Lower leg skin (tissue), 4 donors: ENCODE measurements at places on chromosomes 1 and 21.

- DNase-seq: no peak
These were observed 105.5 kb downstream of the HLCS start for GRCh38 chr21:36860736-36861594.

DNA sequence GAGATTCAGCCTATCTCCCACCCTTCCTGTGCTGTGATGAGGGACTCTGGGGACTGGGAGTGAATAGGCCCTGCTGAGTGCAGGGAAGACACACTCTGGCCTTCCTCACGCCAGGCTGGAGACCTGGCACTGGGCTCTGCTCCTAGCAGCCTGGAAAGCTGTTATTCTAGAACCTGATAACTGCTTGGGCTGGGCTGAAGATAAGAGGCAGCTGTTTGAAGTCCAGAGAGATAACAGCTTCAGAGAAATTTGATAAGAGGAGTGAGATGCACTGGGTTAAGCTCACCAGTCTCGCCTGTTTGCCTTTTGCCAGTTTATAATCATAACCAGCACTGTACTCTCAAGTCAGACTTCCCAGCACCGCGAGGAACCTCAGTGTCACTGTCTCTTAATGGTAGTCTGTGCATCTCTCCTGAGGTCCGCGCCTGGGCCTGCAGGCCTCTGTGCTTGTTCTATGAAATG is 46.6 kb upstream of the GPR37L1 start:
- no peak for DNase-seq

DNA sequence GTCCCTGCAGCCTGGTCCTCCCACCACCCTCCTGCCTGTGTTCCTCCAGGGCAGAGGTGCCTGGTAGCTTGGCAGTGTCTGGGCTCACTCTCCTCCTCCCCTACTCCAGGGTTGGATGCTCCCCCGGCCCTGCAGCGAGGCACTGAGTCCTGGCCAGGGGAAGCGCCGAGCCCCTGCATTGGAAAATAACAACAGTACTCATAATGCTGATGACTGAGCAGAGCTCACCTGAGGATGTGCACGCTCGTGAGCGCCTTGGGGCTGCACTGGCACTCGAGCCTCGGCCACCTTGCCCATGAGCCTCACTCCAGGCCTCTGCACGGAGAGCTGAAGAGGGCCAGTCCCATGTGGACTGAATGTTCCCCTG is 6.0 kb upstream of the ACTRT2 start:
- no peak for DNase-seq

DNA sequence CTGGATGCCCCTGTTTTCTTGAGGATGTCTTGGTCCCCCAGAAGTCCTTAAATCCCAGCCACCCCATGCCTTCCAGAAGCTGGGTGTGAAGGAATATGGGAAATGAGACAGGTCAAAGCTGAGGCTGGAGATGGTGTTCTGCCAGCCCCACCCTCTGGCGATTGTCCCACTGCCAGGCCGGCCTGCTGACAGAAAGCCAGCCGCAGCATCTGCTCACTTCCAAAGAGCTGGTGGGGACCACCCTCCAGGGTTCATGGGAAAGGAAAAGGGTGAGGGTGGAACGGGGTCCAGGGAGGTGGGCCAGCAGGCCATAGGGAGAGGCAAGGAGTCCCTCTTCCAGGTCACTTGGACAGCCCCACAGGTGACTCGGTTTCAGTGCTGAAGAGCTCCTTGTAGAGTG is 1.9 kb upstream of the LINGO4 start:
- no peak for DNase-seq

- no peak for DNase-seq
These were observed 65.4 kb downstream of the FAM163A start for GRCh38 chr1:179808503-179808902.

GRCh38 chr1:119294722-119295121 is 73.9 kb upstream of the HAO2 start:
- DNase-seq: no peak

GRCh38 chr1:242043165-242043564 is 44.3 kb upstream of the MAP1LC3C start:
- no peak for DNase-seq

- no peak for DNase-seq
These were observed 1.7 kb upstream of the CGN start for GRCh38 chr1:151509350-151510019.

GRCh38 chr1:244069326-244069898 is 18.3 kb downstream of the ZBTB18 start:
- no peak for DNase-seq

DNA sequence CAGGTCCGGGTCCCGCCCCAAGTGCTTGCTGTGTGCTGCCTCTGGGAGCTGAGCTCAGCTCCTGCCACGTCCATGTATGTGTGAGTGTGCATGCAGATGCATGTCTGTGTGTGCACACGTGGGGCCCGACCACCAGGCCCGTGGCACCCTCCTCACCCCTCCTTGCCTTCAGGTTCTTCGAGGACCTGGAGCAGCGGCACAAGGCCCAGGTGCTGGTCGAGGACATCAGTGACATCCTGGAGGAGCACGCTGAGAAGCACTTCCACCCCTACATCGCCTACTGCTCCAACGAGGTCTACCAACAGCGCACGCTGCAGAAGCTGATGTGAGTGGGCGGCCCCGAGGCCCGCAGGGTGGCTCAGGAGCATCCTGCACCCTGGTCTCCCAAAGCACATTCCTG is 18.4 kb downstream of the ARHGEF16 start:
- DNase-seq: no peak

DNA sequence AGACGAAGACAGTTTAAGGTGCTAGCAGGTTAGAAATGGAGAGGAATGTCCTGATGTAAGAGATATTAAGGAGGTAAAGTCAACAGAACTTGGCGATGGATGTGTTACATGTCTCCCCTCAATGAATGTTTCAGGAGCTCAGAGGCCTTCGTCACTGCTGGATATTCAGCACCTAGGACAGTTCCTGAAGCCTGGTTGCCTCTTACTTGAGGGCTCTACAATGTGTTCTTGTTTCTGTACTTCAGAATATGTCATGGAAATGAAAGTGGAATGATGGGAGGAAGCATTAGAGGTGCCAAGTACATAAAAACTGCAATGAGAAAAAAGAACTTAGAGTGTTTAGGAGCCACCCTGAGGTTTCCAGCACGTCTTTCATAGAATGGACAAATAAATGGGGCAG is 17.7 kb downstream of the TNR start:
- no peak for DNase-seq

- no peak for DNase-seq
These were observed 35.4 kb upstream of the SCMH1 start for GRCh38 chr1:41277371-41277975.

DNA sequence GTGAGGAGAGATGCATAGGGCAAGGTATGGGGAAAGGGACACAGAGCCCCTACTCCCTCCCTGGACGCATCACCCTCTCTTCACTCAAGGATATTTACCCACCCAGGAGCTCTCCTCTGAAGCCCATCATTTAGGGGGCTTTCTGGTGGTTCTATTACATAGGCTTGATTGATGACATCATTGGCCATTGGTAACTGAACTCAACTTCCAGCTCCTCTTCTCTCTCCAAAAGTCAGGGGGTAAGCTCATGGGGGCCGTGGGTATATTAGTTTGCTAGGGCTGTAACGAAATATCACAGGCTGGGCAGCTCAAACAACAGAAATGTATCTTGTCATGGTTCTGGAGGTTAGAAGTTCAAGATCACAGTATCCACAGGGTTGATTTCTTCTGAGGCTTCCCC is 110.8 kb downstream of the DSCAM start:
- DNase-seq: no peak

DNA sequence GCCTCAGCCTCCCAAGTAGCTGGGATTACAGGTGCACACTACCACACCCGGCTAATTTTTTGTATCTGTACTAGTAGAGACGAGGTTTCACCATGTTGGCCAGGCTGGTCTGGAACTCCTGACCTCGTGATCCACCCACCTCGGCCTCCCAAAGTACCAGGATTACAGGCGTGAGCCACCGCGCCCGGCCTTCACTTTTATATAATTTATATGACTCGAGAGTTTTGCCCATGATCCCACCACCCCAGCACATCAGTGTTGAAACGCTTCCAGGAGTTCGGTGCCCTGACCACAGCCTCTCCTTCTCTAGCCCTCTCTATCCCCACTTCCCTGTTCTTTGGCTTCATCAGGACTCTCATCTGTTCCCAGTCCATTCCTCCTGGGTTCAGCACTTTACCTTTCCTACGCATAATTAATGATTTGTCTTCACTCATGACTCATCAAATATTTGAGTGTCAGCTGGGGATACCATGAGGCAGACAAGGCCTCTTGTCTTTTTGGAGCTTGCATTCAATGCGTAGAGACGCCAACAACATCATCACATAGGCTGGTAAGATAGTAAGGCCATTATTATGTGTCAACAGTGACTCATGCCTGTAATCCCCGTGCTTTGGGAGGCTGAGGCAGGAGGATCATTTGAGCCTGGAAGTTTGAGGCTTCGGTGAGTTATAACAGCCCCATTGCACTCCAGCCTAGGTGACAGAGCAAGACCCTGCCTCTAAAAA is 1.4 kb downstream of the PMF1 start:
- DNase-seq: no peak

DNA sequence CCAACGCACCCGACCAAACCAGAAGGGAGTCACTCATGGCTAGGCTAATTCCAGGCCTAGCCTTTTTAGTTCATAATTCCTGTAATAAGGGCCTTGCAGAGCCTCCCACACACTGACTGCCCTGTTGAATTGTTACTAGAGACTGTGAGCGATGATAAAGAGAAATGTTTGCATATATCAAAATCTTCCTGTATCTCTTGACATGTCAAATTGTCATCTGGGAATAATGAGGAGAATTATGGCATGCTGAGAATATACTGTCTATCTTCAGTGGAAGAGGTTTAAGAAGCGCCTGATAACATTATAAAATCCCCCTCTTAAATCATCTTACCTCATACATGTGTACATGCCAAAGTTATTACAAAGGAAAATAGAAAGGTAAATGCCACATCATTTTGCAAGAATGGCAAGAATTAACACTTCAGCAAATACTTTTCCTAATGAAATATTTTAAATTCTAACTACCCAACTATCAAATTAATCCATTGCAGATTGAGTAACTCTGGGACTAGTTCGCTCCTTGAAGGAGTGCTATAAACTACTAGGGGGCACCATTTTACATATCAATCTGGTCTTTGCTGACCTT is 144.1 kb downstream of the CENPF start:
- DNase-seq: no peak

DNA sequence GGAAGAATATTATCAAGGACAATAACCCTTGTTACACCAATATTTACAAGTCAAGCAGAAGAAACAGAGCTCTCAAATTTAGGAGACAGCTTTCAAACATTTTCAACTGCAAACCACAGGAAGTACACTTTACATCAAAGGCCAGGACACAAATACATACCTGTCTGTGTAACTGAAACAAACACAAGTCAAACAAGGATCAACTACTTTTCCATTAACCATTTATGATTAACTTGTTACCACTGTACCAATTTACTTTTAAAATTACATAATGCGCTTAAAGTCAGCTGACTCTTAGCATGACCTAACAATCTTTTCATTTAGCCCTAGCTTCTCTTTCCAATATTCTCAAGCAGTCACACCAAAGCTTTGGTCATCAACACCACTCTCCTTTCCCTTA is 43.5 kb downstream of the TRIM33 start:
- DNase-seq: no peak

DNA sequence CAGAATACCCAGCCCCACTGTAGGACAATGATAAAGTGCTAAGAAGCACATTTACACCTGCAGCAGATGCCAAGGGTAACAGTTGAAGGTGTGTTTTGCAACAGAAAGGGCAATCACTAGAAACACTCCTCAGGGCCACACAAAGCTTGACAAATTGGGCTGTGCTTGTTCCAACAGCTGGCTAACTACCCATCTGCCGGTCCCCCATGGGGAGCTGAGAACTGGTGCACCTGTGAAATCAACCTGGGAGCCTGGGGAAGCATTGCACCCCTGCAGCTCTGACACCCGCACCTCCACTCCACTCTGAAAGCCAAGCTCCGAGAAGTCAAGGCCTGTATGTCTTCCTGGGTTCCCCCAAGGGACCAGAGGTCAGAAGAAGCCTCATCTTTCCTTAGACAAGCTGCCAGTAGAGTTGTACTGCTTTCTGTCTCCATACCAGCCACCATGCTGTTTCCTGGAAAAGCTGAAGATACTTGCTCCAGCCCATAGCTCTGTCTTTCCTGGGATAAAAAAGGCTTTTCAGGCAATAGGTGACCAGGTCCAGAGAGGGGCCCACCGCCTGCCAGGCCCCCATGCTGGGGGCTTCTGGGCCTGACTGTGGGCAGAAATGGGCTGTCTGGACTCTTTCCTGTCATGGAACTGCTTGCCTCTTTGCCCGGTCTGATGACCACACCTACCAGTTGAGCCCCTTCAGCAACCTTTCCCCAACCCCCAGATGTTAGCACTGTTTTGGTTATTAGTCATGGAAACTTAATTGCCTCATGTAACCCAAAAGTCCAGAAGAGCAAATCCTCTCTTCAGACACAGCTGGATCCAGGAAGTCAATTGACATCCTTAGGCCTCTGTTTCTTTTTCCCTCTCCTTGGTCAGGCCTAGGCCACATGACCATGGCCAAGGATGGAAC is 93.6 kb downstream of the KIF14 start:
- peak; percentile 20 for DNase-seq

DNA sequence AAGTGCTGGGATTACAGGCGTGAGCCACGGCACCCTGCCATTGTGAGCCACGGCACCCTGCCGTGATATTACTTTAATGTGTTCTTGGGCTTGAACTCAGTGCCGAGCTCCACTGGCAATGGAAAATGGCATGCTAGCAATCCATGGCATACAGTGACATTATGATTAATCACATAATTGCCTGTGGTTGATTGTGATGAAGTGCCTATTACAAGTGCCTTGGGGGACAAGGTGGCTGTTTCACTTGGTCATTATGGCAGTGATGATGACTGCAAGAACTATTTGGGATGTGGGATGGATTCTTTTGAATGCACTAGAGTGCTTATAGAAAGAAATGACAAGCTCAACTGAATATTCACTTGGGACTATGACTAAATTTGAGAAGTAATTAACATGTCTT is 22.3 kb upstream of the HPCAL4 start:
- DNase-seq: no peak

DNA sequence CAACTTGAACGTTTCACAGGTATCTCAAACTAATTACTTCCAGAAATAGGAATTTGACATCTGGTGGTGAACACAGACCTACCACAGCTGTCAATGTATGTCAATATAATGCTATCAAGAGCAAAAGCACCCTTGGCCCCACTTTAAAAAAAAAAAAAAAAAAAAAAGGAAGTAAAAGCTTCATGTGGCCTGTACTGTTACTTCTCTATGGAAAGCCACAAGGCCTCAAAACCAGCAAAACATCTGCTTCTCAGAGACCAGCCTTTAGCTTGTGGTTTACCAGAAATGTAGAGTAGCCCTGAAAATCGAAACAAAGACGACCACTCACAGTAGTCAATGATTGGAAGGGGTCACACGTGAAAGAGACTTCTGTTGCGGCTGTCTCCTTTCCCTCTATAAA is 109.6 kb downstream of the SLC45A1 start:
- DNase-seq: no peak

DNA sequence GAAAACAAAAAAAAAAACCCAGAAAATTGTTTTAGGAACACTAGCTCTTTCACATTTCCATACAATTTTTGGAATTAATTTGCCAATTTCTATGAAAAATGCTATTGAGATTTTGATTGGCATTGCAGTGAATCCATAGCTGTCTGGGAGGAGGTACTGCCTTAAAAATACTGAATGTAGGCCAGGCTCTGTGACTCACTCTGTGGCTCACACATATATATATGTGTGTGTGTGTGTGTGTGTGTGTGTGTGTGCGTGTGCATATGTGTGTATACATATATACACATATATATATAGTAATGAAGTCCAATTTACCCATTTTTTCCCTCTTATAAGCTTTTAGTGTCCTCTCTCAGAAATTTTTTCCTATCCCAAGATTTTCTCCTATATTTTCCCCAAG is 214.2 kb upstream of the DMRTA2 start:
- DNase-seq: no peak
